ENCODE measurements at places on chromosomes 3 and 15.

DNA sequence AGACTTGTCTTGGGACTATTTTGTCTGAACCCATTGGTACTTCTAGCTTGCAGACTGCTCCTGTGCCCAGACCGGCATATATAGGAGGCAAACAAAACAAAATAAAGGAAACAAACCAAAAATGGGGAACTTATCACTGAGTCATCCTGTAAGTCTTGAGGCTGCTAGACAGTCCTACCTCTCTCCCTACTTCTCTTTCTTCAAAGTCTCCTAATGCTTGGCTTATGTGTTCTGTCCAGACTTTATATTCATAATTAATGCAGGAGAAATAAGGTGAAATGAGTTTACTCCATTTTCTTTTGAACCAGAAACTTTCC, 266.2 kb downstream of the ZNF385D start:
- DNase-seq, result no peak

GRCh38 chr15:63232943-63233342, 43.5 kb downstream of the RAB8B start:
- DNase-seq, result no peak

- no peak for DNase-seq
Observed at GRCh38 chr15:55628369-55628730, 40.2 kb upstream of the PYGO1 start.

DNA sequence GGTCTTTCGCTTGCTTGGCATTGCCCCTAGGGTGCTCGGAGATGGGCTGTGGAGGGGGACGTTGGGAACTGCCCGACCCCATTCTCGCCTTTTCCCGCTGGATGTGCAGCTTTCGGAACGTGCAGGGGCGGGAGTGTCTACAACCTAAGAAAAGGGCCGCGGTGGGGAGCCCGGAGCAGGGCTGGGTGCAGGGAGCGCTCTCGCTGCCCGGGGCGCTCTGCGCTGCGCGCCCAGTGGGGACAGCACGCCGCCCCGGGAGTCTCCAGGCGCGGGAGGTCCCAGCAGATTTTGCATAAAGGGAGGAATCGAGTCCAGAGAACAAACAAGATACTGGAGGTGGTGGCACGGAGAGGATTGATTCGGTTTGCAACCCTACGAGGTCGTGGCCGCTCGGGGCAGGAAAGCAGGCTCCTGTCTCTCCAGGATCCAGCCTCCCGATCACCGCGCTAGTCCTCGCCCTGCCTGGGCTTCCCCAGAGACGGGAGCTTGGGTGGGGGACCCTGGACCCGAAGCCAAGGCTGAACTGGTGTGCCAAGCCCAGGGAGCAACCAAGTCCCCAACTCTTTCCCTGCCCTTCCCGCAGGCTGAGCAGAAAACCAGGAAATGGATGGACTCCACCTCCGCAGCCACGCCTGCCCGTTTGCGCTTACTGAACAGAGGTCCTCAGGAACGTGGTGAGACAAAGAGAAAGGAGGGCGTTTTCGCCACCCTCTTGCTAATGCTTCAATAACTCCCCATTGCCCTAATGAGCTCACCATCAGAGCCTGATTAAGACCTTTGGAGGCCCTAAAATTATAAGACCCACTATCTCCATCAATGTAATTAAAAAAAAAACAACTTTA, 59.7 kb downstream of the NOX5 start:
- DNase-seq, result no peak

DNA sequence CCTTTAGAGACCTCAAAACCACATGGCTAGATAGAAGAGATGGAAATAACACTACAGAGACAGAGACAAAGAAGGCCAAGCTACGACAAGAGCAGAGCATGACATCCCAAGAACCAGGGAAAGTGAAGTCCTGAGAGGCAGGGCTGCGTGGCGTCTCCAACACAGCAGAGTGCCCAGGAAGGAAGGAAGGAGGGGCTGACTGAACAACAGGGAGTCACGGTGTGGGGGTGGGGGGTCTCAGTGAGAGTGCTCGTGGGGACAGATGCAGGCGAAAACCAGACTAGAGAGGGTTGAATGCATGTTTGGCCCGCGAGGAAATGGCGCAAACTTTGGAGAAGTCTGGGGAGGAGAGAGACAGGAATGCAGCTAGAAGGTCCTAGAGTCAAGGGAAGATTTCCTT, 44.0 kb downstream of the ADAMTS17 start:
- DNase-seq, result no peak

DNA sequence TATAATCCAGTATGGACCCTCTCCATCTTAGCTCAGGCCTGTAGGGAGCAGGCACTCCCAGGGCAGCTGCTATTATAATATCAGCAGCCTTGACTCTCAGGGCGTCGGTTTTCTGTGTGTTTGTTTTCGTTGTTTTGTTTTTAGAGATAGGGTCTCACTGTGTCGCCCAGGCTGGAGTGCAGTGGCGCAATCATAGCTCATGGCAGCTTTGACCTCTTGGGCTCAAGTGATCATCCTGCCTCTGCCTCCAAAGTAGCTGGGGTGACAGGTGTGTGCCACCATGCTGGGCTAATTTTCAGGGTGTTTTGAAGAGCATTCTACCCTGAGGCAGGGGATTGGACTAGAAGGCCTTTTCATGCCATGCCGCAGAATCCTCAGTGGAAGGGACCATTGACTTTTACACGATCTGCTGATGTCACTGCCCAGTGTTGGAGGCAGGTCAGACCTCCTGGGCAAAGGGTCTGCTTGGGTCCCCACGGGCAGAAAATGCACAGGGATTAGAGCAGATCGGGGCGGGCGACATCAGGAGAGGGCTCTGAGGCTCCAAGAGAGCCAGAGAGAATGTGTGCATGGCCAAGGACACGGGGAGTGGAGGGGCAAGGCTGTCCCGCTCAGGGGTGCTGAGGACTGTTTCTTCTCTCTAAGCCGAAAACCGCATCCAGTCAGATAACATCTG, 7.8 kb downstream of the MELTF start:
- no peak for DNase-seq

DNA sequence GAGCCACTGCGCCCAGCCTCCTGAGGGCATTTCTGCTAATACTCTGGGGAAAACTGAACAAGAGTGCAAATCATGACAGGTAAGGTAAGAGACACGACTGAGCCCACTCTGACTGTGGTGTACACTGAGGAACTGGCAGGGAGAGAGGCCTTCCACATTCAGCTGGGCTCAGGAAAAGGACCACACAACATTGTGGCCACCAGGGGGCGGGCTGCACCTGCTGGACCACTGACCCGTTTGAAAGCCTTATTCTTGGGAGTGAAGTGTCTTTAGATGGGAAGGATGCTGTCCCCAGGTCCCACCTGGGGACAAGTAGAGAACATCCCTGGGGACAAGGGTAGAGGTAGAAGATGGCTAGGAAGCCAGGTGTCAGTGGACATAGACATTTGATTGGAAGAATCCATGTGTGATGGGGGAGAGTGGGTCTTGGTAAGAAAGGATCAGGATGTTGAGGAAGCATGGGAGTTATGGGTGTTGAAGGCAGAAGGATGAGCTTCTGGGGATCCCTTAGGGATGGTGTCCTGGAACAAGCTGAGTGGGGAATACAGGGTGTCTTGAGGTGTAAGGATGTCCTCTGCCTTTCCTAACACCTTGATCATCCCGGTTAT, 6.2 kb upstream of the CTDSPL start:
- peak; percentile 64 for DNase-seq

DNA sequence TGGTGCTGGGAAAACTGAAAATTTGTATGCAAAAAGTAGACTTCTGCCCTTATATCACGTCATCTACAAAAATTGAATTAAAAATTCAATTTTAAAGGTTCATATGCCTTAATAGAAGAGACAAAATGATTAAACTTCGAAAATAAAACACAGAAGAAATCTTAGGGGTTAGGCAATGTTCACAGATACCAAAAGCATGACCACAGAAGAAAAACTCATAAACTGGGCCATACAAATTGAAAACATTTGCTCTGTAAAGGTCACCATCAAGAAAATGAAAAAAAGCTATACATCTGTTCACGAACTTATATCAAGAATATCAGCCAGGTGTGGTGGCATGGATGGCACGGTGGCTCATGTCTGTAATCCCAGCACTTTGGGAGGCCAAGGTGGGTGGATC, 245.1 kb downstream of the PCCB start:
- no peak for DNase-seq

DNA sequence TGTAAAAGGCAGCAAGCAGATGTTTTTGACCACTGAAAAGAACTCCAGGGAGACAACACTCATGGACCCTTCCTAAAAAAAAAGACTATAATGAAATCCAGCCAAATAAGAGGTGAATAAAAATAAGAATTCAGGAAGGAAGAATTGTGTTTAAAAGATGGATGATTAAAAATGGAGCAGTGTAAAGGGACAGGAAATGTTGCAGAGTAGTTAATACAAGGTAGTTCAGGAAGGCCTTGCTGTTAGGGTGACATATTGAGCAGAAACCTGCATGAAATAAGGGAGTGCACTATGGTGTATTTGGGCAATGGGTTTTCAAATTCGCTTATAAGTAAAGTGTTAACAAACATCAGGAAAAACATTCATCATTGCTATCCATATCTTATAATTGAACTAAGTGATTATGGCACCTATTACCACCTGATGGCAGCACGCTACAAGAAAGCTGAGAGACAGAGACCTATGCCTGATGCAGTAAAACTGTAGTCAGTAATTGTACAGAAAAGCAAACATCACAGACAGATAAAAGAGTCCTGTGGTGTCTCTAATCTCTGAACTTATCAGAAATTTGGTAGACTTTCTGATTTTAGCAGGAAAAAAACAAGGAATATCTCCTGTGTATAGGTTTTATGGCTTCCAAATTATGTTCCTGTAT, 5.8 kb upstream of the DBR1 start:
- DNase-seq, result no peak

DNA sequence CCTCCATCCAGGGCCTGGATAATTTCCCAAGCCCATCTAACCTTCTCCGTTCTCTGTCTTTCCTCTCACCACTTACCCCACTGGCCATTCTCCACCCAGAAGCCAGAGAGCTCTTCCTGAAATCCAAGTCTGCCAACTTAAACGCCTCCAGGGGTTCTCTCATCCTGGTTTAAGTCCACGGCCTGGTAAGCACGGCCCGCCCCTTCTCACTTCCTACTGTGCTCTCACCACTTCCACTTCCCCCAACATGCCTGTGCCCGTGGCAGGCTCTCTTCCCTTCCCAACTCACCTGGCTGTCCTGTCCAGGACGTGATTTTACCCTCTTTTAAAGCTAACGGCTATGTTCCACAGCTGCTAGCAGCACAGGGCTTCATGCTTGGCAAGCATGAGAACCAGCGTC, 1.7 kb upstream of the CX3CR1 start:
- no peak for DNase-seq

- no peak for DNase-seq
Observed at GRCh38 chr3:151394611-151395010, 10.1 kb upstream of the P2RY12 start.

- DNase-seq, result no peak
Observed at GRCh38 chr15:40259021-40259420, 20.2 kb downstream of the PAK6 start.

GRCh38 chr3:89966877-89967665, 859.6 kb downstream of the EPHA3 start:
- DNase-seq, result no peak

- DNase-seq, result no peak
Observed at GRCh38 chr15:38612159-38612863, 47.7 kb upstream of the RASGRP1 start.

GRCh38 chr3:162540421-162540820, 1043.8 kb downstream of the OTOL1 start:
- no peak for DNase-seq

- no peak for DNase-seq
Observed at GRCh38 chr3:54213907-54214306, 91.6 kb downstream of the CACNA2D3 start.

GRCh38 chr3:80993241-80993945, 768.1 kb downstream of the GBE1 start:
- DNase-seq, result no peak

DNA sequence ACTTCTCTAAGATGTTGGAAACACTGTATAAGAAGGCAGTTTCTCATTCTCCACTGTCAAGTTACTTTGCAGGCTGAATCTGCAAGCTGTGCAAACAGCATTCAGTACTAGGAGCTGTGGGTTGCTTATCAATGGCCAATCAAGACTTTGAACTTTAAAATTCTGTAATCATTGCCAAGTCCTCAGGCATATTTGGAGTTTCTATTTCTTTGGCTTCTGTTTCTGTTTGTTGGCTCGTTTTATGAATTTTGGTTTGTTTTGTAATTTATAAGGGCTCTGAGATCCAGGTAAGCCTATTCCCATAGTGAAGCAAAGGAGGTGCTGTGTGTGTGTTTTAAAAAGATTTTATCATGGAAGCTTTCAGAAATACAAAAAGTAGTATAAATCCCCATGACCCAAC, 32.1 kb downstream of the TLNRD1 start:
- DNase-seq, result no peak

GRCh38 chr3:123745184-123745855, 138.8 kb downstream of the MYLK start:
- no peak for DNase-seq

- DNase-seq, result no peak
Observed at GRCh38 chr3:188187053-188187452, 33.1 kb downstream of the LPP start.

DNA sequence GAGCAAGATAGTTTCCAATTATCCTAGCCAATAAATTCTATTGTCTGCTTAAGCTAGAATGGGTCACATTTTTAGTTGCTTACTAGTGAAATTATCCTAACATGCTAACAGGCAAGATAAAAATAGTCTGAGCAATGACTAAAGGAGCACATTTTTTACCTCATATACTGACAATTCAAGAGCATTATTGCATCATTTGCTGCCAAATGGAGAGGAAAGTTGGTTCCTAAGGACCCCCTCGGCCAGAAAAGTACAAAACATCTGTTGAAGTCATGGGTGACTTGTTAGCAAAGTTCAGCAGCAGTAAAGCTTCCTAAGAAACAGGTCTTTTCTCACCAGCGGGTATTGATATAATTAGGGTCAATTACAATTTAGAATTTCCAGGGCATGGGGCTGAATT, 1001.0 kb downstream of the FHIT start:
- no peak for DNase-seq

DNA sequence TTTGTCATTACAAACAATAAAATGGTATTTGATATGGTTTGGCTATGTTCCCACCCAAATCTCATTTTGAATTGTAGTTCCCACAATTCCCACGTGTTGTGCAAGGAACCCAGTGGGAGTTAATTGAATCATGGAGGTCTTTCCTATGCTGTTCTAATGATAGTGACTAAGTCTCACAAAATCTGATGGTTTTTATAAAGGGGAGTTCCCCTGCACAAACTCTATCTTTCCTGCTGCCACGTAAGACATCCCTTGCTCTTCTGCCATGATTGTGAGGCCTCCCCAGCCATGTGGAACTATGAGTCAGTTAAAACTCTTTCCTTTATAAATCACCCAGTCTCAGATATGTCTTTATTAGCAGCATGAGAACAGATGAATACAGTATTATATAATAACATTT, 15.4 kb upstream of the AADAC start:
- DNase-seq, result no peak

DNA sequence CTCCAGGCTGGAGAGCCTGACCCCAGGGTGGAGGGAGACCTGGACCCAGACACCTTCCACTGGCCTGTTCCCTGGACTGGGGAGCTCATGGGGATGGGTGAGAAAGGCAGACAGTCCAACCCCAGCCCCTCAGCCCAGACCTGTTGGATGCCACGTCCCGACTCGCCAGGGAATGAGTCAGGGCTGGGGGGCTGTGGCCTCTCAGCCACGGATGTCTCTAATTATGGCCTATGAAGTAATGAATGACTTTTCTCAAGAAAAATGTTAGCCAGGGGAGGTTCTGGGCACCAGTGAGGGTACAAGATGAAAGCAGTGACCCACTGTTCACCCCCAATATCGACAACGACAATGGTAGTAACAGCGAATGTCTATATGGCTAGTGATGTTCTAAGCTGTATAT, 107.0 kb upstream of the RPL32 start:
- no peak for DNase-seq

Measured in activated CD8-positive, alpha-beta memory T cell treated with anti-CD3 and anti-CD28 coated beads for 1 hour (primary cell).